ENCODE measurements at places on chromosomes 12 and 14.

DNA sequence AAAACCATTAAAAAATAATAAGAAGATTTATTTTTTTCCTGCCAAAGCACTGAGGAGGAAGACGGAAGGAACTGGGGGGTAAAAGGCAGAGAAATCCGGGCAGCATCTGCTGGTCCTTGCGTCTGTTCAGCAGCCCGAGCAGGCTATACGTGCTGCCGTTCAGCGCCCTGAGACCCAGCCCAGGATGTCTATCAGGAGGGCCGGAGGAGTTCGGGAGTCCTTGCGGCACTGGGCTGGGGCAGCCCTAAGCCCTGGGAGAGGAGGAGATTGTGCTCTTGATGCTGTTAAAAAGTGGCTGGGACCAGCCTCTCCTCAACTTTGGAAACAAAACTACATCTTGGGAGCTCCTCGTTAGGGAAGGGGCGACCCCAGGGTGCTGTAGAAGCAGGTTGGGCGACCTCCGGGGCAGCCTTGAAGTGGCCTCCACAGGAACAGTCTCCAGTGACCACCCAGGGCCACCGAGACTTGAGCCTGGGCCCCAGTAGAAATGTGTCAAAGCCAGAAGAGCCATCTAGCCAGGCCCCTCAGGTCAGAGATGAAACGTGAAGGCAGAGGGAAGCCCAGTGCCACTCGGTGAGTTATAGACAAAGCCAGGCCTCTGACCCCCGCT, 14.3 kb downstream of the PGF start:
- no peak for DNase-seq

DNA sequence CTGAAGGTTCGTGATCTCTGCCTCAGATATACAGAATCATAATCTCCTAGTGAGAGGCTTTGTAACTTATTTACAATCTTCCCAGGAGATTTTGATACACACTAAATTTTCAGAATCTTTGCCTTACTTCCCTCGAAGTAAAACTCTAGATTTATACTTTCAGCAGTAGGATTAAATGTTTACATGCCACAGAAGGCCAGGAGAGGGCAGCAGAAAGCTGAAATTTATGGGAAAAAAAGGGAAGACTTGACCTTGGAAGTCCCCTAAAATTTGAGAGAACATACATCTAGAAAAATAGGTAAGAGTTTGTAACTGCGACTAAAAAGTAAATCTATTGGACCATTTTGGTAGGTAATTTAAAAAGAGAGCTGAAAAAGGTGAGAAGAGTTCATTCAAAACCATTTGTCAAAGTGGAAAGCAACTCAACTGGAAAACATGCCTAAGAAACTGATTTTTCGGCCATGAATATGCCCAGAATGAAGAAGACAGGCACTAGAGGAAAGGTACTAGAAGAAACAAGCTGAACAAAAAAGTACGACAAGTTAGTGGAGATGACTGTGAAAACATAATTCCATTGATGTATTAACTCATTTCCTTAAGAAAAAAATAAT, 242.0 kb upstream of the MDGA2 start:
- peak; percentile 33 for DNase-seq

- no peak for DNase-seq
Observed at GRCh38 chr12:70749931-70750330, 112.7 kb upstream of the PTPRB start.

DNA sequence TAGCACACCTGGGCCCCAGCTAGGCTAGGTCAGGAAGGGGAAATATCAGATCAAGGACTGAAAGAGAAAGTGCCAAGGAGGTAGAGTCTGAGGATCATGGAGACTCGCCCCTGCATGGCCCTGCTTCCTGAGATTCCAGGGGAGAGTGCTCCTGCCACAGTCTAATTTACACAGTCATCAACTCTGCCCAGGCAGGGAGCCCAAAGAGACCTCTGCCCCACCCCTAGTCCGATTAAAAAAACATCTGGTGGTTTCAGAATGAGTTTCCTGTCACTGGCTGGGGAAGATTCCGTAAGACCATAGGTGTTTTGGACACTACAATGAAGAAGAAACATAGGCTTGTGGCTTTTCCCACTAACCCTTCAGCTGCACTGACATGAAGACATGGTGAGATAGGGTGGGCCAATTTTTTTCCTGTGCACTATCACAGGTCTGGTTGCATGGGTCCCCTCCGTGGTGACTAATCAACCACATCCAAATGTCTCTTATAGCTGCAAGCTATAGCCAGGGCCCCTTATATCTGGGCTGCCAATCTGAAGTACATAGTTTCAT, 31.5 kb upstream of the GZMB start:
- no peak for DNase-seq

- DNase-seq: peak; percentile 74
Observed at GRCh38 chr14:100662879-100663760, 63.6 kb upstream of the DLK1 start.

Data from neural crest cell (in vitro differentiated cells).